ENCODE measurements at places on chromosomes 7 and 10.

DNA sequence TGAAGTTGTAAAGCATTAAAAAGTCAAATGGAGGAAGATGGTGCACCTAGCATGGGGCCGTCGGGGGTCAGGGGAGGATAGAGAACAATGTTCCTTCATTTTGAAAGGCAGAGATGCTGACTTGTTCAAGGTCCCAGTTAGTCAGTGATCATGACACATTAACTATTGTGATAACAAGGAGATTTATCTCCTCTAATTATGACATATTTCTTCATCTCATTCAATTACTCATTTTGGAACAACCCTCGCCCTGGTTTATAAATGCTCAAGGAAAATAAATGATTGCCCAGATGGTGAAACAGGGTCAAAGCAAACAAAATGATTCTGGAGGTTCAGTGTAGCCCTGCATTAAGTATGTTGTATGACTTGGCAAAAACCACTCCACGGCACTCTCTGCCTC is 106.2 kb downstream of the ITIH5 start:
- DNase-seq: no peak

DNA sequence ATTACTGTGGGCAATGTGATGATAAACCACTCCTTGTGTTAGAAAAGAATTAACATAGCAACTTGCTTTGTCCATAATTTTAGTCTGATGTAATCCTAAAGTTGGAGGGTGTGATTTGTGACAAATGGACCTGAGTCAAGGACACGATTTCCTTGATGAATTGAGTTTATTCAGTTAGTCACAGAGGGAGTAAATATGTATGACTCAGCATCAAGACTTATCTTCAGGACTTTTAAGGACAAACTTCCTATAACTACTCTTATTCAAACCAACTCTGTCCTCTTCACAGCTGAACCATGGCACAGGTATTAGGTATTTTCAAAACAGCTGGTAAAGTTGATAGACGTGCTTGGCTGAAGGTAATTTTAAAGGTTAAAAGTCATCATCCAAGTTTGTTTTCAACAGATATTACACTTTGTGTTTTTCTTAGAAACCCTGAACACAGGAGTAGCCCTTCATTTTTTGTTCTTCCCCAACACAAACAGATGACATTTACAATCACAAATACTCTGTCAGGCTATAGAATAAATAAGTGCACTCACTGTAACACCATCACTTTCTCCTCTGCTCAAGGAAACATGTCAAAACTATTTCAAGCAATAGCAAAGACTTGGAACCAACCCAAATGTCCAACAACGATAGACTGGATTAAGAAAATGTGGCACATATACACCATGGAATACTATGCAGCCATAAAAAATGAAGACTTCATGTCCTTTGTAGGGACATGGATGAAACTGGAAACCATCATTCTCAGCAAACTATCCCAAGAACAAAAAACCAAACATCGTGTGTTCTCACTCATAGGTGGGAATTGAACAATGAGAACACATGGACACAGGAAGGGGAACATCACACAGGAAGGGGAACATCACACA is 54.5 kb downstream of the COA1 start:
- DNase-seq: no peak

DNA sequence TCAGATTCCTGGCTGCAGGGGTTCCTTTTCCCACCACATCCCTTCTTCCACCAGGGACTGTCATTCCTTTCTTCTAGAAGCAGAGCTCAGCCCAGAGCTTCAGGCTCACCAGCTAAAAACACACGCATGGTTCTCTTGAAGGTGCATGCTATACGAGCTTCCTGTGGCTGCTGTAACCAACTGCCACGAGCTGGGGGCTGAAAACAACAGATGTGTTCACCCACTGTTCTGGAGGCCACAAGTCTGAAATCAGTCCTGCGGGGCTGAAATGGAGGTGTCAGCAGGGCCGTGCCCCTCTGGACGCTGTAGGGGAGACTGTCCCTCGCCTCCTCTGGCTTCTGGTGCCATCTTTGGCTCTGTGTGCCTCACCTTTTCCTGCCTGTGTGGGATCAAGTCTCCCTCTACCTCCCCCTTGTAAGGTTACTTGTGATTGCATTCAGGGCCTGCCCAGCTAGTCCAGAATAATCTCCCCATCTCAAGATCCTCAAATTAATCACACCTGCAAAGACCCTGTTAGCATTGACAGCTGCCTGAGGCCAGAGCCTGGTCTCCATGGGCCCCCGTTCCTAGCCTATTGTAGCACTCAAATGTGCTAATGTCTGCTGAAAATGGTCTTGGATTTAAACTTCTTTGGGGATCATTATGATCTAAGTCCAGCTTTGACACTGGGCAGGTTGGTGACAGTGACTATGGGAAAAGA is 13.7 kb downstream of the RAB19 start:
- no peak for DNase-seq

GRCh38 chr7:50348469-50349162 is 44.1 kb downstream of the IKZF1 start:
- DNase-seq: no peak

DNA sequence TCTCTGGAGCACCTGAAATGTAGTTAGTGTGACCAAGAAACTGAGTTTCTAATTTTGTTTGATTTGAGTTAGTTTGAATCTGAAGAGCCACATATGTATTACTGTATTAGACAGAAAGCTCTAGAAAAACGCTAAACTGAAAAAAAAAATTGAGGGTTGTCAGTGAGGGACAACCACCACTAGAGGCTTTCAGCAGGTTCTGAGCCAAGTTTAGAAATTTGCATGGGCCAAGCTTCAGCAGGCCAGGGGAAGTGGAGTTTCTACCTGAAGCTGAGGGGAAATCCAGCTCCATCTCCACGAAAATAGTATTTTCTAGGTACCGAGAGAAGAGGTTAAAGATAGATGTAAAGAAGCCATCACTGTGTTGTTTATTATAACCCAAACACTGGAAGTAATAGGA is 77.9 kb upstream of the PLXNA4 start:
- no peak for DNase-seq

GRCh38 chr7:143356414-143357050 is 6.0 kb downstream of the FAM131B start:
- no peak for DNase-seq

DNA sequence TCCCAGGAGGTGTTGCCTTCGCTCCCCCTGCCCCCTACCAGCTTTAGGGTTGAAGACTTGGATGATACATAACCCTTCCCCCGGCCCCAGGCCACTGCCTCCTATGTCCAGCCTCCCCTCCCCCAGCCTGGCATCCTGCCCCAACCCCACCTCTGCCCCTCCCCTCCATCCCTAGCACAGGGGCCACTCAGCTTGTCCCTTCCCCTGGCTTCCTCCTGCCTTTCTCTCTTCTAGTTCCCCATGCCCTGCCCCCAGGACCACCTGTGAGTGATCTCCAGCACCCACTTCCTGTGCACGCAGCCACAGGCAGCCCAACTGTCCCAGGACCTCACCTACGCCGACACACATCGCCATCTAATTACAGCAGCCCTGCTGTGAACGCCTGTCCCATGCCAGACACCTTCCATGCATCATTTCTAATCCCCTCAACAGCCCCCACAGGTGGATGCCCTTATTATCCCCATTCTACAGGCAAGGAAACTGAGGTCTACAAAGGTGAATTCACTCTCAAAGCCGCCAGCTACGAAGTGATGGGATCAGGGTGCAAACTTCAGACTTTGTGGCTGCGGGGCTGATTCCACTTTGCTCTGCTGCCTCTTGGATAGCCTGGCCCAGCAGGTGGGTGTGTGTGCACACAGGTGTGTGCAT is 82.4 kb upstream of the CHST15 start:
- no peak for DNase-seq

GRCh38 chr7:102393467-102393866 is 2.7 kb upstream of the PRKRIP1 start:
- no peak for DNase-seq

DNA sequence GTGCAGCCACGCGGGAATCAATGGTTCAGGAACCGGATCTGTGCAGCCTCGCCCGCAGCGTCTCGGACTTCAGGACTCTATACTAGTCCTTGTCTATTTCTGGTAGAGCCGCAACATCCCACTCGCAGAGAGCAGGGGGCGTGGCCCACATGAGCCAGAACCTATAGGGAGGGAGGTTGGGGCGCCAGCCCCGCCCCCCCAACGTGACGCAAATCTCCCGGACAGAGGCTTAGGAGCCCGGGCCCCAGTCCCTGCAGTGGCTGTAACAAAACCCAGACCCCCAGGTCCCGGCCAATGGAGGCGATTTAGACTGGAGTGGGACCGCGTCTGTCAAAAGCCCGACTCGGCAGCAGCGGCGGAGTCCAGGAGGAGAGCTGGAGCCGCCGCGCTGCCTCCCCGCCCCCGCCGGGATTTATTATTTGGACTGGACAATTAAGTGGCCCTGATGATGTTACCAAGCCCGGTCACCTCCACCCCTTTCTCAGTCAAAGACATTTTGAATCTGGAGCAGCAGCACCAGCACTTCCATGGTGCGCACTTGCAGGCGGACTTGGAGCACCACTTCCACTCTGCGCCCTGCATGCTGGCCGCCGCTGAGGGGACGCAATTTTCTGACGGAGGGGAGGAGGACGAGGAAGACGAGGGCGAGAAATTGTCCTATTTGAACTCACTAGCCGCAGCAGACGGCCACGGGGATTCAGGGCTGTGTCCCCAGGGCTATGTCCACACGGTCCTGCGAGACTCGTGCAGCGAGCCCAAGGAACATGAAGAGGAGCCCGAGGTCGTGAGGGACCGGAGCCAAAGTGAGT is at the start of gene NKX2-3:
Gene NKX2-3 (plus strand): TSS at position 256 of the 809 bp plus-strand sequence. CDS start 190 bp downstream, at position 446.
- no peak for DNase-seq

DNA sequence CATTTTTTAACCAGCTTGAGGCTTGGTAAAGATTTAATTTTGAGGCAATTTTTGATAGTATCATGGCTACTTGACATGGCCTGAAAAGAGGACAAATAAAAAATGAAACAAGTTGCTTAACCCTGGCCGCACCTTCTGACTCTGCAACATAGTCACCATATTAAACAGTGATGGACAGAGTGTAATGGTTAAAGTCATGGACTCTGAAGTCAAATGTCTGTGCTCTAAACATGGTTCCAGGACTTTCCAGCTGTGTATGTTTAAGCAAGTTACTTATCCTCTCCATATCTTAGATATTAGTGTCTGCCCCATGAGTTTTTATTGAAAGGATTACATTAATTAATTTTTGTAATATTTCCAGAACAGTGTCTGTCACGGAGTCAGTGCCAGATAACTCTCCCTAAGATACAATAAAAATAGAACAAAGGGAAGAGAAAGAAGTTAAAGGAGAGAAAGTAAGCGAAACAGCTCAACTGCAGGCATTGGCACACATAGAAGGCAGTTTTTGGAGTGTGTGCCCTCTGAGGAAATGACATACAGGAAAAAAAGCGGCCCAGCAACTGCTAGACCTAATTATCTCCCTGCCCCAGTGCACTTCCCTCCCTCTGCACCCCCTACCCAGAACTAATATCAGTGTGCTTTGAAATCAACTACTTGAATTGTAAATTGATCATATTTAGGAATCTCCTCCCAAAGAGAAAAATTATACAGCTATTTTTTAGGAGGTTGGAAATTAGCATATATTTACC is 65.3 kb downstream of the MACC1 start:
- no peak for DNase-seq

- DNase-seq: no peak
Observed at GRCh38 chr7:14398526-14398925, 409.1 kb upstream of the ETV1 start.

GRCh38 chr7:141451232-141451631 is 100.0 kb upstream of the AGK start:
- no peak for DNase-seq

DNA sequence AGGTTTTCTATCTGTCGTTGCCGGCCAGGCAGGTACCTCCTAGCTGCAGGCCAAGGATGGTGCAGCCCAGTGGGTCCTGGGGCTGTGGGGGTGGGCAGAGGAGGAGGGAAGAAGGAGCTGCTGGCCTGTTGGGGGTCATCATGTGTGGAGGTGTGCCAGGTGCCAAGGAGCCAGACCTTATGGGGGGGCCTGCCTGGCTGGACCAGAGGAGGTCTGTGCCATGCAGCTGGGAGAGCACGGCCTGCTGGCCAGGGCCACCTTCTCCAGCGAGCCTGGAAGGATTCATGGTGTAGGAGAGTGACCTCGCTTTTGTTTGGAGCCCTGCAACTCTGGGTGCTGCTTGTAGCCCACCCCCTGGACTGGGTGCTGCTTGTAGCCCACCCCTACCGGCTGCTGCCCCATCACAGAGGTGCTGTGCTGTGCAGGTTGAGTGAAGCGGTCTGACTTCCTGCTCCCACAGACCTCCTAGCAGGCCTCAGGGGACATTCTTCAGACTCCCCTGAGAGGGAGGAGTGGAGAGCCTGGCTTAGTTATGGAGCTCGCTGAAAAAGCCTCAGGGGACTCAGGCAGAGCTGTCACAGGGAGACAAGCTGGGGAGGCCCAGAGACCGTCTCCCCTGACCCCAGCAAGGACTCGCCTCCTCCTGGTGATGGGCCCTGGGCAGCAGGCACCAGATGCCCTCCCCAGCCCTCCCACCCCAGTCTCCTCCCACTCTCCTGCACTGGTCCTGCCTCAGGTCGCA is 67.7 kb upstream of the AQP1 start:
- DNase-seq: no peak

DNA sequence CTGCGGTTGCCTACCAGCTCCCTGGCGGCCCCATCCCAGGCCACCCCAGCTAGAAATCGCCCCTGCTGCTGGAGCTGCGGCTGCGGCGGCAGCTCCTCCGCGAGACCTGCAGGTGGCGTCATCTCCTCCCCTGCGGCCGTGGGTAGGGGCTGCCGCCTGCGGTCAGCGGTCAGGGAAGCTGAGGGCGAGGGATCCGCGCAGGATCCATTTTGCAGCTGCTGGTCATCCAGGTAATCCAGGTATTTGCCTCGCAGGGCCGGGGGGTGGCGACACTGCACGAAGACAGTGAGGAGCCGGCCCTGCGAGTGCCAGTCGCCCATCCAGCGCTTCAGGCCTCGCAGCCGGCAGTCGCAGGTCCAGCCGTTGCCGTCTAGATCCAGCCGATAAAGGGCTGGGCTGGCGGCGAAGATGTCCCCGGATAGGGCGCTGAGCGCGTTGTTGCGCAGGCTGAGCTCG is 1.5 kb downstream of the TRIL start:
- DNase-seq: no peak

DNA sequence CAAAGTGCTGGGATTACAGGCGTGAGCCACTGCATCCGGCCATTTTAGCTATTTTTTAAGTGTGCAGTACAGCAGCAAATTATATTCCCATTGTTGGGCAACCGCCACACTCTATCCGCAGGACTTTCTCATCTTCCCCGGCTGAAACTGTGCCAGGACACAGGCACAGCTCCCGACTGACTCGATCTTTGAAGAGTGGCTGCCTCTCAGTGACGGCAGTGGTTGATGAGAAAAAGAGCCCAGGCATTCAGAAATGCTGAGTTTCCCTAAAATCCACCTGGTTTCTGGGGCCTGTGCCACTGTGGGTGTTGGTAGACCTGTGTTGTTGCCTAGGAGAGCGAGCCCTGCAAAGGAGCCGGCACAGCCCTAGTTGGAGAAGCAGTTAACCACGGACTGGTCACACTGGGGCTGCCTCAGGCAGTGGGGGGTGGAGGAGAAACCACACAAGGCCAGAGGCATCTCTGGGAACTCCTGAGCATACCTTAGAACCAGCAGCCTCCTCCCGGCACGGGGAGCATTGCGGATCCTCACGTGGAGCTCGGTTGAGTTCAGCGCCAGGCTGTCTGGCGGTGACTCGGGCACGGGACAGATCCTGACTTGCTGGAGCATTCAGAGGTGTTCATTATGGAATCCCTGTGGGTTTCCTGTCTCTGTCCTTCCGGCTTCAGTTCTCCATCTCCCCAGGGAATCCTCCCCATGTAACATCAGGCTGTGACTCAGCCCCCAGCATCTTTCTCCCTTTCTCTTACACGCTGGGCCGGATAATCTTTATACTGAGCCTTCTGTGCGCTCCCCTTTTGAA is 16.2 kb downstream of the PFKFB3 start:
- DNase-seq: peak; percentile 70

Measured in smooth muscle cell of the brain vasculature (primary cell).